ENCODE measurements at places on chromosomes 7 and 10. TPM values are rescaled to one million over a fixed set of nuclear protein-coding genes. Genes with fewer than 3 reads are reported as not detected.

GRCh38 chr10:13056456-13057077 lies 43.4 kb upstream of the OPTN start:
- DNase-seq = no peak

GRCh38 chr7:135389971-135390370 lies 119.9 kb downstream of the CNOT4 start:
- no peak for DNase-seq

- DNase-seq = peak; percentile 18
These were observed 147.8 kb downstream of the ARHGAP22 start for GRCh38 chr10:48456808-48457761.

The SLC35G1 gene
- 4.1 TPM for total RNA-seq

The HECTD2 gene
- total RNA-seq = 32.6 TPM

GRCh38 chr10:70954381-70955176 lies 66.2 kb upstream of the PCBD1 start:
- DNase-seq = no peak

- DNase-seq = no peak
These were observed at the start of gene CLEC5A for GRCh38 chr7:141946796-141947195. CLEC5A (minus strand) TSS chr7:141946974; CDS start chr7:141946292, 682 bp downstream.

All from stomach (tissue), 19 donors.